ENCODE measurements at places on chromosomes 12 and 14.
A peak's percentile ranks its signal among the peaks of the same experiment; 100 is the strongest.

GRCh38 chr12:66072135-66072534, 58.4 kb downstream of the LLPH start:
- DNase-seq: no peak

DNA sequence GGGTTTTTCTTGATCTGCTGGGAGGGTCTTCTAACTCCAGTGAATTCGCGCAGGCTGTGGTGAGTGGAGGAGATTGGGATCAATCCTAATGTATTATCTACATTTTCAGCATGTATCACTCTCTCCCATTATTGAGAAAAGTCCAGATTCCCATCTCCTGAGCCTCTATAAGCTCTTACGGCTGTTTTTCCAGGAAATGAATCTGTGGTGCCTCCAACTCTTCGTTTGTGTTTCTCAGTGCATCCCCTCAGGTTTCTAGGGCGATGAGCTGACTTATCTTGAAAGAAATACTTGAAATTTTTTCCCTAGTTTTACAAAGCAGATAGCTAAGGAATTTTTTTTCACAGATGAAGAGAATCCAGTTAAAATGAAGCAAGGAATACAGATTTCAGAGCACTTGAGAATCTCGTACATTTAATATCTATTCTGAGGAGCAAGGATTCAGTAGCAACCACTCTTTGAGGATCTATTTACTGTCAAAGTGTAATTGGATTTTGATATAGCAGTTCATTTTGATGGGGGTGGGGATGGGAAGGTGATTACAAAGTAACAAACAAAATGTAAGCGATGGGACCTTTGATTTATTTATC, 138.7 kb downstream of the BRMS1L start:
- DNase-seq: no peak

DNA sequence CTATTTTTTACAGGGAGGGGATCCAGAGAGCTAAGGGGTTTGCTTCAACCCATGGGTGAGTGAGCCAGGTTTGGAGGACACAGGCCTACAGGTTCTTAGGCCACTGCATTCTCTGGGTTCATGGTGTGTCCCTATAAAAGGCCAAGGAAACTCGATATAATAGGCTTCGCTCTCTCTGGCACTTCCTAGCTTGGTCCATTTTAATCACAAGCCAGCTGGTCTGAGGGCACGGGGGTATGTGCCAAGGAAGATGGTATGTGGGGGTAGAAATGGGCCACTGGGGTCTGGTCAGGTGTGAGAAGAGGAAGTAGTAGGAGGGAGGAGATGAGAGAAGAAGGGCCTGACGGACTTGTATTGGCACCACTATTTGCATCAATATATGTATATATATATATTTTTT, 4.9 kb downstream of the ETV6 start:
- no peak for DNase-seq

GRCh38 chr14:96176811-96177211, 27.8 kb upstream of the BDKRB2 start:
- DNase-seq: no peak

DNA sequence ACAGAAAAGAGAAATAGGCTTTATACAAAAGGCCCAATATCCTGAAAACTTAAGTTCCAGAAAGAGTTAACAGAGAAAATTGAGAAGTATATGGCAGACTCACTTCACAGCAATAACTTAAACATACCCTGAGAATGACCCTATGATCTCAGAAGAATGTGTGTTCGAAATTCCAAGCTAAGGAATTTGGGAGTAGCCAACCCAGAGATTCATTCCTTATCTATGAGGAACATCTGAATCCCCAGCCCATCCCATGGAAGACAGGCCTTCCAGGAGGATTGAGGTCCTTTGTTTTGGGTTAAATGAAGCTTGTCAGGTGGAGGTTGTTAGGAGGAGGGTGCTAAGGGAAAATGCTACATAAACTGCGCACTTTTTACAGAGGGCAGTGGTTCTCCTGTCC, 7.5 kb upstream of the SAV1 start:
- DNase-seq: no peak

DNA sequence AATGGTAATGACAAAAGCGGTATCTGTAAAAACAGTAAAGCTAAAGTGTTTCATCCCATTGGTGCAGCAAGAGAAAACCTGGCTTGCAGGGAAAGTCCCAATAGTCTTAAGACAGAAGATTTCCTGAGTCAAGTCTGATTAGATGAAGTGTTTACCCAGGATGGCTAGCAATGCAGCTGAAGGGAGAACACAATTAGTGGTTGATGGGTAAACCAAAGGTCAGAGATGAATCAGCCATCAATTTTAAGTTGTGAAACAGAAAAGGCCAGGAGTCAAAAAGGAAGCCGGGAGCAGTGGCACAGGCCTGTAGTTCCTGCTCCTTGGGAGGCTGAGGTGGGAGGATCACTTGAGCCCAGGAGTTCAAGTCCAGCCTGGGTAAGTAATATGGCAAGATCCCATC, 52.6 kb downstream of the SEC23A start:
- peak; percentile 18 for DNase-seq

Measured in activated CD4-positive, alpha-beta T cell treated with anti-CD3 and anti-CD28 coated beads, Interleukin-2, Interleukin-6, amounts not matched to agents 100 ng/mL and 50 ng/mL, durations not matched to agents 16 hours and 8 hours (primary cell).